ENCODE measurements at places on chromosomes 4 and X. TPM values are rescaled to one million over a fixed set of nuclear protein-coding genes. Genes with fewer than 3 reads are reported as not detected.

GRCh38 chrX:67652543-67652942 is 108.7 kb downstream of the AR start:
- no peak for DNase-seq

- DNase-seq: no peak
Observed at GRCh38 chr4:186204686-186205085, 13.3 kb downstream of the CYP4V2 start.

DNA sequence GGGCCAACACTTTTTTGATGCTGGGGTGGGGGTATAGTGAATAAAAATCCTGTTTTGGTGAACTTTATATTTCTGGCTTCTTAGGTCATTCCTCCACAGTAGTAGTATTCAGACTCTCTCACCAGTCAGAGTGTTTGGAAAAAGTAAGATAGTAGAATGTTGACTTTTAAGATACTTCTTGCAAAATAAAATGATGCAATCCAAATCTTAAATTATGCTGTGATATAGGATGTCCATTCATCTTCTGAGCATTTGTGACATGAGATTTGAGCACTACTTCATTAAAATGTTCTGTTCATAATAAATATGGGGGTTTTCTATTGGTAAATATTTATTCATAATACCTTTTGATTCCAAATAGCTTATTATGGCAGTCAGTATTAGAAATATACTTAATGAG is 70.1 kb downstream of the BMP2K start:
- DNase-seq: no peak

GRCh38 chrX:119989905-119990555 is 46.5 kb upstream of the NKAP start:
- peak; percentile 12 for DNase-seq

Gene LDB2
- 63.3 TPM for total RNA-seq

Gene CHRDL1
- 34.7 TPM for total RNA-seq

Measured in ureter (tissue), 1 donor.